RKO (cell line): ENCODE measurements at places on chromosomes 5 and 9.
A peak's percentile ranks its signal among the peaks of the same experiment; 100 is the strongest.

DNA sequence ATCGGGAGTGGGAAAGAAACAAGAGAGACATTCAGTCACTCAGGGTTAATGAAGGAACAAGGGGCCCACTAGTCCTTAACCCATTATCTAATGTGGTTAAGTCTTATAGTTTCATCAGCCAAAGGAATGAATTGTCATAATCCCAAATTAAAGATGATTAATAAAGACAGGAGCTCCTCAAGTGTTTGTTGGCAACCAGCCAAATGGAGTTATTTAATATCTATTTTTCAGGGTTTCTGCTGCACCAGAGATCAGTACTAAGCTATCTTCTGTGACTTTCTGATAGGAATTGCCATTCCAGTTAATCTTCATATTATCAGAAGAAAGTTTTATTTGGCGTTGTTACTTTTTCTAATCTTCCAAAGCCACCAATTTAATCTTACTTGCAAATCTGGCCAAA, 34.0 kb upstream of the FCHO2 start:
- no peak for DNase-seq

DNA sequence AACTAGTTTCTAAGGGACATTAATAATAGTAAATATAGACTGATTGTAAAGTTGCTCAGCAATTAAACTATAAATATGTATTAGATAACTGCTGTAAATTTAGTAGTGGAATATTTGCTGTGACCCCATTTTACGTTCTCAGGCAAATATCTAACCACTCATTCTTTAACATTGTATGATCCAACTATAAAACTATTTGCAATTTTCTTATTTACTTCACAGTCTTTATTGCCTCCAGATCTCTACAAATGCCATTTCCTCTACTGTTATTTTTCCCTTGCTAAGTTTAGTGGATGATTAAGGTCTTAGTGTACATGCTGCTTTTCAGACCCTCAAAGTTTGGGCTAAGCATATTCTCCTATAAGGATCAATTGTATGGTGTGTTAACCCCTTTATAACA, 526.2 kb upstream of the ST8SIA4 start:
- DNase-seq = no peak

GRCh38 chr5:76499507-76500161, 96.5 kb downstream of the IQGAP2 start:
- DNase-seq = no peak

DNA sequence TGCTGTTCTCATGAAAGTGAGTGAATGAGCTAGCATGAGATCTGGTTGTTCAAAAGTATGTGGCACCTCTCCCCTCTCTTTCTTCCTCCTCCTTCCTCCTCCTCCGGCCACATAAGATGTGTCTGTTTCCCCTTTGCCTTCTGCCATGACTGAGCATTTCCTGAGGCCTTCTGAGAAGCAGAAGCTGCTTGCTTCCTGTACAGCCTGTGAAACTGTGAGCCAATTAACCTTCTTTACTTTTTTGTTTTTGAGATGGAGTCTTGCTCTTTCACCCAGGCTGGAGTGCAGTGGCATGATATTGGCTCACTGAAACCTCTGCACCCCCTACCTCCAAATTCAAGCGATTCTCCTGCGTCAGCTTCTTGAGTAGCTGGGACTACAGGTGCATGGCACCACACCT, 6.1 kb downstream of the S100Z start:
- no peak for DNase-seq

- DNase-seq = no peak
Observed at GRCh38 chr5:143349177-143349576, 54.3 kb downstream of the NR3C1 start.

DNA sequence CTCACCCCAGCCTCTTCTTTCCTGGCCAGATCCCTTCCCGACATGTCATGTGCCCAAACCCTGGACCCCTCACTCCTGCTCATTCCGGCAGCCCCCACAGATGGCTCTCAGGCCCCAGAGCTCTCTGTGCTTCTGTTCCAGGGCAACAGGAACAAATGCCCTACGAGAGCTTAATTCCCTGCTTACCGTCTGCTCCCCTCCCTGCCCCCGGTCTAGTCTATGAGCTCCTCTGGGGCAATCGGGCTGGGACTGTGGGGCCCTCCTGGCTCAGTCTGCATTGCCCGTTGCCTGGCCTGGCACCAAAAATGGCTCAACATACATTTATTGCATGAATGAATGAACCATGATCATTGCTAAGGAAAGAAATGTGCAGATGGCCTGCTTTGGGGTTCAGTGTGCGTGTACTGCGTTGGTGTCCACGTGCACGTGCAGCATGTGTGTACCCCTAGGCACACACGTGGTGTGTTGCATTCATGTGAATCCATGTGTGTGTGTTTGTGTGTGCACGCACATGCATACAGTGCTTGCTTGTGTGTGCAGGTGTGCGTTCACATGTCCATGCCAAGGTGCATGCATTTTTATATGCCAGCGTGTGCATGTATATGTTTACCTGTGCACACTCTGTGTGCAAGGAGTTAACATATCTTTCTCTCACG, 201.2 kb upstream of the IER5L start:
- DNase-seq = no peak

GRCh38 chr9:79264041-79264440, 307.7 kb upstream of the TLE4 start:
- DNase-seq = no peak

GRCh38 chr9:115229496-115229895, 111.5 kb upstream of the TNC start:
- DNase-seq = peak; percentile 49

GRCh38 chr5:40240111-40240510, 439.6 kb upstream of the PTGER4 start:
- peak; percentile 70 for DNase-seq

DNA sequence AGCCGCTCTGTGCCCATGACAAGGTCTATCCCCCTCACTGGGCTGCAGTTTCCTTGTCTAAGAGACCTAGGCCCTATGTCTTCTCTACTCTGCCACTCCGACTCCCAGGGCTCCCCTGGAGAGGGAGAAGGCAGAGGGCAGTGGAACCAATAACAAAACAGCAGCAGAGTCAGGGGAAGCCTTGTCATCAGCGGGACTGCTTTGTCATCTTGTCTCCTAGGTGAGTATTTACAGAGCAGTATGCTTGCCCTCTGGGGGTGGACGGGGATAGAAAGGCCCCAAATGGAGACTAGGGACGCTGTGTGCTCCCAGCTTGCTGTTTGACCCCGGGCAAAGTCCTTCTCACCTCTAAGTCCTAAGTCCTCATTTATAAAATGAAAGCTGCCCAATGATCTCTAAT, 318.5 kb downstream of the CDK5RAP2 start:
- DNase-seq = no peak

DNA sequence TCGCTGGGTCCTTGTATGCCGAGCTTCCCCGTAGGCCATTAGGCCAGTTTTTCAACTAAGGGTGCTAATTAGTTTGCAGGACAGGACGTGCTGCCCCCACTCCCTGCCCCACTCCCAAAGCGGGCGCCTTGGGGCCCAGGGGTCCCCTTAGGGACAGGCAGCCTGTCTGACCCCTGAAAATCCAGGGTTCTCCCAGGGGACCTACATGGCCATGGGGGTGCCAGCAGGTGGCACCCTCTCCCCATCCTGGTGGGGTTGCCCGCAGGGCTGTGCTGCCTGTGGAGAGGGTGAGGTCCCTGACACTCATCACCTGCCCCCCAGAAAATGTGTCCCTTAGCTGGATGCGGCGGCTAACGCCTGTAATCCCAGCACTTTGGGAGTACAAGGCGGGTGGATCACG, 8.5 kb upstream of the CCDC187 start:
- DNase-seq = peak; percentile 63

- no peak for DNase-seq
Observed at GRCh38 chr5:40465416-40465815, 214.3 kb upstream of the PTGER4 start.

DNA sequence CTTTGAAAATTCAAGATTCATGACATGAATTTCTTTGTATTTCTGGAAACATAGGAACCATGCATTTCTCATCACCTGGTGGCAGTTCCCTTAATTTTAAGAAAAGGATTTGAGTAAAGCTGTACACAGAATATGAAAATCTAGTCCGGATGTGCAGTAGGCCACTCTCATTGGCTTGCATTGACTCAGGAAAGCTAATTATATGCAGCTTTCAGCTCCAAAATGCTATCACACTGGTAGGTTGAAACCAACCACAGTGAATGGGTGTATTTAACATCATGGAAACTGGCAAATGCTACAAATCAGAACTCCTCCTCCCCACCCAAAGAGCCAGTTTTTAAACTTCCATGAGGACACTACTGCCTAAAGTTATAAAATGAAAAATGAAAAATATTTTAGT, 161.6 kb upstream of the FBXL17 start:
- no peak for DNase-seq
